ENCODE measurements at places on chromosomes 3 and 15.

DNA sequence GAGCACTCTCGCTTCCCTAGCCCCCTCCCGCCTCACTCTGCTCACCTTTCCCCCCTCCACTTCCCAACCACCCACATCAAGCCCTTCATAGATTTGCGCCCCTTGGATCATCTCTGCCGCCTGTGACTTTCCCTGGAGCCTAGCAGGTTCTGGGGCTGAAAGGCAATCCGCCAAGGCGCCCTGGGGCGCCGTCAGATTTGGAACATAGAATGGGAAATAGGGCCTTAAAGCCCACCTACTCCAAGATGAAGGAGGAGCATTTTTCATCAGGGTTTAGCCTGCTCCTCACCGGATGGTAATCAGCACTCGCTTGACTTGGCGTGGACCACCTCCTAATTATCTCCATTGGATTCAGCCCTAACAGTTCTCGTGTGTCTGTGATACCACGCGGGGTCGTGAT, 1.3 kb downstream of the CPNE4 start:
- H3K4me1 ChIP-seq = no peaks in the 10 kb centered on the region
- DNase-seq = no peak
- H3K27ac ChIP-seq = no peak overlapping the region
- H3K4me3 ChIP-seq = no peak overlapping the region
- H3K27me3 ChIP-seq = peaks cover 42% of the 10 kb centered on the region

DNA sequence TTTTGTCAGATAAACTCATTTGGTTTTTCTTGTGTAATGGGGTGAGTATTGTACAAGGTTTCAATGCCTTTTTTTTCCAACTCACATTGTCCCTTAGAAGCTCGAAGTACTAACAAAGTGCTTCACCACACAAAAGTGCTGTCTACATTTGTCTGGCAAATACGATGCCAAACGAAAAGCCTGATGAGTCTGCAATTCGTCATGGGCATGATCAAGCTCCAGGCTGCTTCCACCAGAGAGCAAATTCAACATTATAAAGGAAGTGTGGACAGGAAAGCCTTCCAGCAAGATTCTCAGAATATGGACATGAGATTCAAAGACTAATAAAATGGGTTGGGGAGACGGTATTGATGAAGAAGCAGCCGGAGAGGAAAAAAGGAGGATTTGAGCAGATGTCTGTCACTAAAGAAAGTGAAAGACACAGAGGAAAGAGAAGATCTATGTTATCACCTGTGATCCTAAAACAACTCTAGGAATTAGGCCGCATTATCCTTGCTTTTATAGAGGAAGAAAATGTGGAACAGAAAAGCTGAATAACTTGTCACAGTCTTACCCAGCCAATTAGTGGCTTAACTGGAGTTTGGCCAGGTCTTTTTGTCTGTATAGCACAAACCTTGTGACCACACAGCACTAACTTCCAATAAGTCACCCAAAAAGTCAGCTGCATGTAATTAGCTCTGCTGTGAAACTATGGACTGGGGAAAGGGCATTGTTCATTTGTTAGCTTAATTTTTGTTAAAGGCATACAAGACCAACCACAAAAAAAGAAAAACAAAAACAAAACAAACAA, 494.8 kb downstream of the FHIT start:
- H3K27me3 ChIP-seq = no peaks in the 10 kb centered on the region
- no peaks in the 10 kb centered on the region for H3K36me3 ChIP-seq
- no peak for DNase-seq
- H3K4me1 ChIP-seq = no peaks in the 10 kb centered on the region

- no peaks in the 10 kb centered on the region for H3K4me1 ChIP-seq
- H3K27ac ChIP-seq = no peak within 1 kb of the TSS
- H3K27me3 ChIP-seq = no peaks in the 10 kb centered on the region
Observed at GRCh38 chr3:112293368-112294321, at the start of gene SLC9C1. SLC9C1 (minus strand) TSS chr3:112294216; CDS start chr3:112286791, 7,425 bp downstream.

DNA sequence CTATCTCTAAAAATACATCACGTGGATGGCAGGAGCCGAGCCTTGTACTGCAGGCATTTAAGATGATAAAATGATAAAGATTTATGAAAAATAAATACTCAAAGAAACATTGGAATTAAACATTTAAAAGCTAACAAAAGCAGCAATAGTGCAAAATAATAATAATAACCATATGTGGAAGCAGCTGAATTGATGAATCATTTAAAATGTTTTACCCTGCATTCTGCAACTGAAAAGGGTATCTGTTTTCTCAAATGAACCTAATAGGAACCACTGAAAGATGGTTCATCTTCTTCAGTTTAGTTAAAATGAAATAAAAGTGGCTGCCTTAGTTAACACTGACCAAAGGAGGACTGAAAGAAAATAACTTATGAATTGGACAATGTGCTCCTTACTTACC, 436.1 kb downstream of the TUSC7 start:
- DNase-seq = no peak
- H3K4me1 ChIP-seq = no peaks in the 10 kb centered on the region
- H3K27me3 ChIP-seq = no peaks in the 10 kb centered on the region
- H3K4me3 ChIP-seq = no peak overlapping the region
- H3K27ac ChIP-seq = no peak overlapping the region
- H3K36me3 ChIP-seq = no peaks in the 10 kb centered on the region

- H3K36me3 ChIP-seq = no peaks in the 10 kb centered on the region
- peaks cover 6% of the 10 kb centered on the region for H3K4me1 ChIP-seq
Observed at GRCh38 chr3:64133987-64134386, 91.3 kb downstream of the PRICKLE2 start.

- no peak overlapping the region for H3K27ac ChIP-seq
- no peaks in the 10 kb centered on the region for H3K36me3 ChIP-seq
- no peaks in the 10 kb centered on the region for H3K4me1 ChIP-seq
- H3K27me3 ChIP-seq = no peaks in the 10 kb centered on the region
- no peak for DNase-seq
Observed at GRCh38 chr3:111315930-111316587, 225.9 kb upstream of the CD96 start.

DNA sequence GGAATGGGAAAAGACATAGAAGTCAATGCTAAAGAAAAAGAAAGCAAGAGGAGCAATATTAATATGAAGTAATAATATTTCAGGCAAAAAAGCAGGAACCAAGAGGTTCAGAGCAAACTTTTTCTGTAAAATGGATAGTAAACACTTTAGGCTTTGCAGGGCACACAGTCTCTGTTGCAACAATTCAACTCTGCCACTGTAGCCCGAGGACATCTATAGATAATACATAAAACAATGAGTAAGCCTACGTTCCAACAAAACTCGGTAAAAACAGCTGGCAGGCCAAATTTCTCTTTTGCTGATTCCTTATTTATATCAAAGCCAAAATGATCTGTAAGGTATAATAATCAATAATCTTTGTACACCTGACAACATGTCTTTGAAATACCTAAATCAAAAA, 56.8 kb downstream of the SMAD6 start:
- DNase-seq = no peak
- no peaks in the 10 kb centered on the region for H3K36me3 ChIP-seq
- H3K4me1 ChIP-seq = peaks cover 10% of the 10 kb centered on the region
- H3K4me3 ChIP-seq = no peak overlapping the region
- no peaks in the 10 kb centered on the region for H3K27me3 ChIP-seq
- H3K27ac ChIP-seq = peak overlapping the region; percentile 19

DNA sequence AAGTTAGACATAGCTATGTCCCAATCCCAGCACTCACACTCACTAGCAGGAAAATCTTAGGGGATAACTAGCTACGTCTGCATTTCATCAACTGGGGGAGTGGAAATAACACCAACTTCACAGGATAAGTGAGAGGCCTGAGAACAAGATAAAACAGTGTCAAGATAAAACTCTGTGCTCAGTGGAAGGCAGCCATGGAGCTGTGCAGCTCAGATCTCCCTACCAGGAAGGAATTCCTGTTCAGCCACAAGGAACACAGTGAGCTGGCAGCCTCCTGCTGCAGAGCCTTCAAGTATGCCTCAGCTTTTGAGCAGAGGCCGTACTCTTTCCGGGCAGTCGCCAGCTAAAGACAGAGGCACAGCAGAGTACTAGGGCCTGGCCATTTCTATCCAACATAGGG, 115.8 kb upstream of the TOPAZ1 start:
- no peaks in the 10 kb centered on the region for H3K4me1 ChIP-seq
- no peak overlapping the region for H3K27ac ChIP-seq
- peaks cover 2% of the 10 kb centered on the region for H3K27me3 ChIP-seq
- no peak overlapping the region for H3K4me3 ChIP-seq
- no peaks in the 10 kb centered on the region for H3K36me3 ChIP-seq
- no peak for DNase-seq

DNA sequence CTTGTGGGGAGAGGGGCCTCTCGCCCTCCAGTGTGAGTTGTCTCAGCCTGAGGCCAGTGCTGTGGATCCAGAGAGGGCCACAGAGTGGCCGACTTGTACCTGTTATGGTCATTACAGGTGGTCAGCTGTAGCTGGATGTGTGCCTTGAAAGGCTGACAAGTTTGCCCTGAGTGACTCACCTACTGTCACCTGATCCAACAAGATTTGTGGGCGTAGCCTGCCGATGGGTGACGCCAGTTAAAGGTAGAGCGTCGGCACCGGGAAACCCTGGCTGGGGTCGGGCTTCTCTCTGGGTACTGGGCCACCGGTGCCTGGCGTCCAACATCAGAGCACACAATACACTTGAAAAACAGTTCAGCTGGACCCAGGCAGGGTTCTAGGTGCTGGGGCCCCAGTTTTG, 2.8 kb upstream of the ISG20 start:
- H3K27ac ChIP-seq = peak overlapping the region; percentile 72
- peak; percentile 85 for DNase-seq
- H3K4me3 ChIP-seq = no peak overlapping the region

GRCh38 chr3:14768182-14768790, 50.5 kb upstream of the FGD5 start:
- H3K4me3 ChIP-seq = no peak overlapping the region
- H3K4me1 ChIP-seq = no peaks in the 10 kb centered on the region
- no peaks in the 10 kb centered on the region for H3K36me3 ChIP-seq
- no peak for DNase-seq
- no peaks in the 10 kb centered on the region for H3K27me3 ChIP-seq

DNA sequence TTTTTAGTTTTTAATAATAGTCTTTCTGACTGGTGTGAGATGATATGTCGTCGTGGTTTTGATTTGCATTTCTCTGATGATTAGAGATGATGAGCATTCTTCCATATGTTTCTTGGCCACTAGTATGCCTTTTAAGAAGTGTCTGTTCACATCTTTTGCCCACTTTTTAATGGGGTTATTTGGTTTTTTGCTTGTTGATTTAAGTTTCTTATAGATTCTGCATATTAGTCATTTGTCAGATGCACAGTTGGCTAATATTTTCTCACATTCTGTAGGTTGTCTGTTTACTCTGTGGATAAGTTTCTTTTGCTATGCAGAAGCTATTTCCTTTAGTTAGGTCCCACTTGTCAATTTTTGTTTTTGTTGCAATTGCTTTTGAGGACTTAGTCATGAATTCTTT, 185.4 kb downstream of the SUCNR1 start:
- no peaks in the 10 kb centered on the region for H3K27me3 ChIP-seq
- H3K4me1 ChIP-seq = no peaks in the 10 kb centered on the region
- H3K36me3 ChIP-seq = no peaks in the 10 kb centered on the region
- DNase-seq = no peak

- no peaks in the 10 kb centered on the region for H3K27me3 ChIP-seq
- H3K36me3 ChIP-seq = no peaks in the 10 kb centered on the region
- no peak overlapping the region for H3K4me3 ChIP-seq
Observed at GRCh38 chr3:115651599-115651998, 28.3 kb downstream of the GAP43 start.

GRCh38 chr3:151329363-151329762, at the start of gene P2RY13:
P2RY13 (minus strand) TSS chr3:151329549; CDS start chr3:151329528, 21 bp downstream.
- no peaks in the 10 kb centered on the region for H3K36me3 ChIP-seq
- H3K4me1 ChIP-seq = peaks cover 14% of the 10 kb centered on the region
- H3K27ac ChIP-seq = no peak within 1 kb of the TSS
- no peak within 1 kb of the TSS for H3K4me3 ChIP-seq

- H3K27ac ChIP-seq = no peak overlapping the region
- H3K4me3 ChIP-seq = no peak overlapping the region
- H3K27me3 ChIP-seq = no peaks in the 10 kb centered on the region
Observed at GRCh38 chr3:63774781-63775180, 44.3 kb upstream of the C3orf49 start.

DNA sequence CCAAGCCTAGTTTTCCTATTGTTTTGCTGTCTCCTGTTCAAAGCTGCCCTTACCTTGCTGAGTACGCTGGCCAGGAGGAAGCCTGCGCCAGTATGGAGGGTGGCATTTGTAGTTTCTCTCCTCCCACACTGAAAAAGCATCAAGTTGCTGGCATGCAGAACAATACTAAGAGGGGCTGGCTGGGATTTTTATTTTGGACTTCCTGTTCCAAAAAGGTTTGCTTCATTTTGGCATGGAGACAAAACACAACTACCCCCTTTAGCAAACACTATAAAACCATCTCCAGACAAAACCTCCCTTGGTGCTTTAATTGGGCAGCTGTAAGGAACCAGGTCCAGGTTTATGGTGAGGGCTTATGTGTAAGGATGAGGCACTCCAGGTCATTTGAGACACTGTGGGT, 457.6 kb downstream of the PDCD6IP start:
- no peak overlapping the region for H3K4me3 ChIP-seq
- no peak for DNase-seq
- H3K4me1 ChIP-seq = no peaks in the 10 kb centered on the region
- H3K36me3 ChIP-seq = no peaks in the 10 kb centered on the region
- no peaks in the 10 kb centered on the region for H3K27me3 ChIP-seq
- no peak overlapping the region for H3K27ac ChIP-seq

DNA sequence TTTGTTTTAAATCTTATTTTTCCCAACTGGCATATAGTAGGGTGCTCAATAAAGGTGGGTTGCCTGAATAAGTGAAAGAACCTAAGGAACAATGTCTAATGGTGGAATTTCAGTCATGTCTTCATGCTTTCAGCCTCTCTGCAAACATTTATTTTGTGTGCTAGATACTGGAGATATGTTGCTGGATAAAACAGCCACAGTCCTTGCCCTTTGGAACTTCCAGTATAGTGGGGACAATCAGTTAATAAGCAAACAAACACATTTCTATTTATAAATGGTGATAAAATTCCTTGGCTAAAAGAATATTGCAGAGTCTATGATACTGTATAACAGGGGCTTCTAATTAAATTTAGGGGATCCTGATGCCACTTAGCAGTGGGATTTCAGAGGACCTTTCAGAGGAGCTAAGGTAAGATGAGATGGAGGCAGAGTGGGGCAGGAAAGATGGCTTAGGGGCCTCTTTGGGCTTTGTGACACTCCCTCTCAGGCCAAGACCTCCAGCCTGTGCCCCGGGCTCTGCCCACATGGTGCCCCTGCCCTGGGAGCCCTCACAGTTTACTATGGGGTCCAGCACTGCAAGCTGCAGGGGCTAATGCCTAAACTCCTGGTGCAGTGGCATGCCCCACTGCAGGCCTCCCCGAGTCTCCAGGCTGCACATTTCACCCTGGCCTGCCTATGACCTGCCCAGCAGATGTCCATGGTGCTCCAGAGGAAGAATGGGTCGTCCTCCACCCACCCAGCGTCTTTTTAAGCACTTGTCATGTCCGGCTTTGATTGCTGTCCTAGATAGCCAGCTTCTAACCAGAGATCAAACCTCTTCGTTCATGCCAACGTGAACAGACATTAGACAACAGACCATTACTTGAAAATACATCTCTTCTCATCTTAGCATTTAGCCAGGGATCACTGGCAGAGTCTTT, 61.6 kb upstream of the PRR23C start:
- no peaks in the 10 kb centered on the region for H3K4me1 ChIP-seq
- H3K27ac ChIP-seq = no peak overlapping the region
- no peak for DNase-seq
- H3K4me3 ChIP-seq = no peak overlapping the region
- H3K36me3 ChIP-seq = no peaks in the 10 kb centered on the region

GRCh38 chr3:45313743-45314403, 74.5 kb upstream of the LARS2 start:
- peaks cover 4% of the 10 kb centered on the region for H3K27me3 ChIP-seq
- no peak overlapping the region for H3K4me3 ChIP-seq
- H3K4me1 ChIP-seq = no peaks in the 10 kb centered on the region
- H3K36me3 ChIP-seq = no peaks in the 10 kb centered on the region

GRCh38 chr3:85574006-85574705, 615.4 kb downstream of the CADM2 start:
- H3K27me3 ChIP-seq = no peaks in the 10 kb centered on the region
- DNase-seq = no peak

Data from RWPE2 (cell line).